ENCODE measurements at places on chromosomes 13 and 19.

- peak; percentile 23 for DNase-seq
Measured at GRCh38 chr19:12194827-12195731, 32.2 kb downstream of the ZNF136 start.

- no peak for DNase-seq
Measured at GRCh38 chr13:37886879-37887278, 17.3 kb upstream of the TRPC4 start.

DNA sequence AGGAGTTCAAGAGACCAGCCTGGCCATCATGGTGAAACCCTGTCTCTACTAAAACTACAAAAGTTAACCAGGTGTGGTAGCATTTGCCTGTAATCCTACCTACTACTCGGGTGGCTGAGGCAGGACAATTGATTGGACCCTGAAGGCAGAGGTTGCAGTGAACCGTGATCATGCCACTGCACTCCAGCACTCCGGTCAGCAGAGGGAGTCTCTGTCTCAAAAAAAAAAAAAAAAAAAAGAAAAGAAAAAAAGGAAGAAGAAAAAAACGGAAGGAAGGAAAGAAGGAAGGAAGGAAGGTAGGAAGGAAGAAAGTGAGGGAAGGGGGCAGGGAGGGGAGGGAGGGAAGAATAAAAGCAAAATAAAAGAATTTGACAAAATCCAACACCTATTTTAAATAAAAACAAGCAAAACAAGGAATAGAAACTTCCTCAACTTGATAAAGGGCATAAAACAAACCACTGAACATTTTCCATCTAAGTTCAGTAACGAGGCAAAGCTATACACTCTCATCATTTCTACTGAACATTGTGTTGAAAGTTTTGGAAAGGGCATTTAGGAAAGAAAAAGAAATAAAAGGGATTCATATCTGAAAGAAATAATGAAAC is 411.6 kb upstream of the SLITRK5 start:
- no peak for DNase-seq

GRCh38 chr19:12800466-12800770 is 1.2 kb downstream of the PRDX2 start:
- DNase-seq = no peak
